GM12891 (cell line): ENCODE measurements at places on chromosomes 6 and 20.

- no peak for DNase-seq
These were observed 50.0 kb downstream of the ISM1 start for GRCh38 chr20:13271098-13271497.

- no peak for DNase-seq
These were observed 116.3 kb downstream of the OR2B2 start for GRCh38 chr6:27795697-27796494.

GRCh38 chr6:163260111-163260895 lies 154.2 kb upstream of the QKI start:
- DNase-seq, result no peak

DNA sequence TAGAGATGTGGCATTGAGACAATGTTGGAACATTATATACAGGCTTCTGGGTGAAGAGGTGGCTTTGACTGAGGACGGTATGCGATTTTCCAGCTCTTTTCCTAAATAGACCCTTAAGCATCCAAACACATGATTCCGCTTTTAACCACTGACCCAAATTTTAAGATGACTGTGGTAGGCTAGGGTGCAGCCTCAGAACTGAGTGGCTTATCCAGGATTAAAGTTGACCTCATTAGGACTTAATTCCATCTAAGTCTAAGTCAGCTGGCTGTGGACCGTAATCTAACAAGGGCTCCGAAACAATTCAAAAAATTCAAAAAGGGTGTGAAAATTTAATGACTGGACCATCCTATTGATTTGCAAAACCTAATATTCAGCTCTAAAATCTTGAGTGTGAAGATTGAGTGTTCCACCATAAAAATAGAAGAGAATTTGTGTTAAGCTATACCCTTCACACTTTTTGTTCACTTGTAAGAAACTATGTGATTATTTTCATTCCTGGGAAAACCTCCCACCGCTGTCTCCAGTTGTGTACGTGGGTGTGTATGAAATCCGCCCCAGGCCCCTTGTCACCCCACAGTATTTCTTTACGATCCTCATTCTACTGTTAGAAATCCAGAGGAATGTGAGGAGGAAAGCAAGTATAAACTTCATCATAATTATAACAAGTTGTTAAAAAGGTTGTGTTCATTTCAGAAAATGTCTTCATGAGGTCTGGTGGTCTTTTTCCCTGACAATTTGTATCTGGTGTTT lies 2.7 kb downstream of the PCMTD2 start:
- no peak for DNase-seq

- no peak for DNase-seq
These were observed 6.6 kb upstream of the SERPINB6 start for GRCh38 chr6:2977799-2978590.

DNA sequence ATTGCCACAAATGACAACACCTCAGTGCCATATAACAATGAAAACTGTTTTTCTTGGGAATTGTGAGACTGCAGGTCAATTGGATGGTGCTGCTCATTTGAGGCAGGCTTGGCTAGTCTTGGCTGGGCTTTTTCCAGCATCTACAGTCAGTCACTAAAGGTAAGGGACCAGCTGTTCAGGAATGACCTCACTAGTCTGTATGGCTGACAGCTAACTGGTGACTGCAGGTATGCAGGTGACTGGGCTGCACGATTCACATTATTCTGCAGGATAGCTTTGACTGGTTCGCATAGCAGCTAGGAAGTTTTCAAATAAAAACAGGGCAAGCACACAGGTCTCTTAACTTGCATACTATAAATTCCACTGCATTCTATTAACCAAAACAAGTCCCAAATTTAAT lies 22.1 kb upstream of the HMGCLL1 start:
- DNase-seq, result no peak

DNA sequence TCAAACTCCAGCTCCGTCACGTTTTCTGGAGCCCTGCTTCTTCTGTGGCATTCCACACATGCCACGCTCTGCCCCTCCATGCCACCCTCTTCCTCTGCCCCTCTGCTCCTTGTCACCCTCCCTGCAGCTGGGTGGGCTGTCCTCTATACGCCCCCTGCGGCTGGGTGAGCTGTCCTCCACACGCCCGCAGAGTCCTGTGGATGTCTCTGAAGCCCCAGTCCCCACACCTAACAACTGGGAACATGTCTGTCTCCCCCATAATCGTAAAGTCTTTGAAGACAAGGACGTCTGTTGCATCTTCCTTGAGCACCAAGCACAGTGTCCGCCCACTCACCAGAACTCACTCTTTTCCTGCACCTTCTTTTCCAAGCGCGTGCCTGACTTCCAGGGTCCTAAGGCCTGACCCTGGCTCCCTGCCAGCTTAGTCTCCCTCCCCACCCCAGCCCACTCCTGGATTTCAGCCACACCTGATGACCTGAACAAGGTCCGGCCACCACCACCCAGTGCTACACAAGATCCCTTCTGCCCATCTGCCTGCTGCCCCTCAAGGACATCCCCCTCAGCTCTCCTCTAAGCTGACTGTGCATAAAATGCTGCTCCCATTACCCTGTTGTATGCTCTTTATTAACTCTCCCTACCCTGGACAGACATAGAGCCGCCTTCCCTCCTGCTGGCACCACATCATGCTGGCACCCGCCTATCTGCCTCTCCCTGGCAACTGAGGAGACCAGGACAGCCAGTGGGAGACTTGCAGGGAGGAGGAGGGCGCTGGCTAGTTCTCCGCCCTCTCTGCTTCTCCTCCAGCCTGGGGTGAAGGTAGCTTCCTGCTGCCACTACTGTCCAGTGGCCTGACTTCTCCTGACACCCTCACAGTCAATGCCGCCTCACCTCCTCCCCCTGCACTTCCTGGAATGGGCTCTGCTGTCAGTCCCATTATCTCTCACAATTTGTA lies 10.7 kb upstream of the PRR18 start:
- DNase-seq, result no peak

- no peak for DNase-seq
These were observed 4.0 kb downstream of the SIM1 start for GRCh38 chr6:100460650-100461204.

GRCh38 chr6:33652002-33652401 lies 30.9 kb downstream of the ITPR3 start:
- DNase-seq, result no peak

GRCh38 chr6:136753624-136754023 lies 38.7 kb downstream of the MAP3K5 start:
- no peak for DNase-seq

- no peak for DNase-seq
These were observed 75.5 kb downstream of the GPR6 start for GRCh38 chr6:110053395-110054240.

DNA sequence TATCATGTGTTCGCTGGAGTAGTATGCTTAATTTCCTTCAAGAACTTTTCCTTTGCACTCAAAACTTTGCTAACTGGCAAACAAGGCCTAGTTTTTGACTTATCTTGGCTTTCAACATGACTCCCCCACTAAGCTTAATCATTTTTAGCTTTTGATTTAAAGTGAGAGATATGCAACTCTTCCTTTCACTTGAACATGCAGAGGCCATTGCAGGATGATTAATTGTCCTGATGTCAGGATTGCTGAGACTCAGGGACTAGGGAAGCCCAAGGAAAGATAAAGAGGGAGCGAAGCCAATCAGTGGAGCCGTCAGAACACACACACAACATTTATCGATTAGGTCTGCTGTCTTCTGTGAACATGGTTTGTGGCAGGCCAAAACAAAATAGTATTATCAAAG lies 491.4 kb downstream of the CBLN4 start:
- DNase-seq, result no peak

DNA sequence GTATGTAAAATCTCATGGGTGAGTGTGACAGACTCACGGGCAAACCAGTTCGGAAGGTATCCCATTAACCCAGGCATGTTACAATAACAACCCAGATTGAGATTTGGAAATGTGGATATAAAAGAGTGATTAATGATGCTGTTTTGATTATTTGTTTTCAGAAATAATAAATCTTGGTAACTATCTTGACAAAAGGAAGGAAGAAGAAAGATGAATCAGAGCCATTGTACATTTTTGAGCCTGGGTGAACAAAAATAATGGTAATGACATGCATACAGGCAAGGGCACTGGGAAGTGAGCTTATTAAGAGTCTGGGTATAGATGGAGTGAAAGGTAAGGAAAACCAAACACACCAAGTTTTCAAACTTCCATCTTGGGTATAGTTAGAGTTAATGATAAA lies 862.0 kb downstream of the PHF3 start:
- DNase-seq, result no peak

GRCh38 chr20:62458275-62459251 lies 17.2 kb downstream of the GATA5 start:
- no peak for DNase-seq

GRCh38 chr6:83637953-83638352 lies 70.9 kb downstream of the SNAP91 start:
- no peak for DNase-seq

DNA sequence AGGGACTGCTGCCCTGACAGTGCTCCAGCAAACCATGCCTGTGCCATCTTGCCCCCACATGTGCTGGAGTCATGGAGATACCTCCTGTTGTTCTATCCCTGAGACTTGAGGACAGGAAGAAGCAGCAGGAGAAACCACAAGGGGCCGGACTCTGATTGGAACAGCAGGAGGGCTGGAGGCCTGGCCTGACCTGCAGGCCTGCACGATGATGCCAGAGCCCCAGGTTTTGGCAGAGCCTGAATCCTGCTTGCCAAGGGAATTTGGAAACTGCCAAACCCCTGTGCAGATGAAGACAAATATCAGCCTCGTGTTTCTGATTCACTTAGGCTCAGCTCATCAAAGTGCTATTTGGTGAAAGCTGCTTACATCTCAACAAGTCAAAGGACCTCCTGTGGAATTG lies 177.6 kb downstream of the MAFB start:
- no peak for DNase-seq
